ENCODE measurements at places on chromosomes 12 and 14. TPM values are rescaled to one million over a fixed set of nuclear protein-coding genes. Genes with fewer than 3 reads are reported as not detected.

PALS1 gene
- total RNA-seq, result 41.3 TPM

DPF3 gene
- total RNA-seq, result 1.3 TPM

DNA sequence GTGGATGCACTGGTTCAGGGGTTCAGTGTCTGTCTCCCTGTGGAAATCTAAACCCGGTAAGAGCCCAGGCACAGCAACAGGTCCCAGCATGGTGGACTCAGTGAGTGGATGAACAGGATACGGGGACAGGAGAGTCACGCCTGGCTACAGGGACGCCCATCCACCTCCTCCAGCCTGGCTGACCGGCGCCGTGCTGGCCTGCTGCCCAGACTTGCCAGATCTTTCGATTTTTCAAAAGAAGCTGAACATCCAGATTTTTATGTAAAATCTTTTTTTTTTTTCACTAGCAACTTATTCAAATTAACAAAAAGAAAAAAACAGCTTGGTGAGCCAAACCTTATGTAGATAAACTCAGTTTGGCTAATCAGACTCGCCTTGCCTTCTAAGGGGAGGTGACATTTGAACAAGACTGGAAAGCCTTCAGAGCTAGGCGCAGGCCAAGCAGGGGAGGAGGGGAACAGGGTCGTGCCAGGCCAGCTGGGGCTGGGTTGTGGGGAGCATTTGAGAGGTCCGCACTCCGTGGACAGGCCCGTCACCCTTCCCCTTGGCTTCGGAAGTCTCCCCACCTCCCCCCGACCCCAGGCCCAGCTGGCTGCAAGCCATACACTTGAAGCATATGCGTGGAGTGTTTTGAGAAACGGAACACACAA lies 87.8 kb upstream of the NCOR2 start:
- DNase-seq, result peak; percentile 70

DNA sequence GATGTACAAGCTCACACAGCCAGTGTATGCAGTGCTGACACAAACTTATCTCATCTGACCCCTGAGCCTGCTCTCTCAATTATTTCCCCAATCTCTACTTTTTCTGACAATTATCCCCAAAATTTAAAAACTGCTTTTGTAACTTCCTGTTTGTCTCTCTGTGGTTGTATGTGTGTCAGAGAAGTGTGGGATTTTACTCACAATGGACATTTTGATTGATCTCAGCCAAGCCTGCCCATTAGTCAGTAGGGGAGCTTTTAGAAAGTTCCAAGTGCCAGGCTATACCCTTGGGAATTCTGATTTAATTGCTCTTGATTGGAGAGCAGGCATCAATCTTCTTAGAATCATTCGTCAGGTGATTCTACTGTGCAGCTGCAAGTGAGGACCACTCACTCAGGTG lies 64.9 kb upstream of the LMNTD1 start:
- no peak for DNase-seq

DNA sequence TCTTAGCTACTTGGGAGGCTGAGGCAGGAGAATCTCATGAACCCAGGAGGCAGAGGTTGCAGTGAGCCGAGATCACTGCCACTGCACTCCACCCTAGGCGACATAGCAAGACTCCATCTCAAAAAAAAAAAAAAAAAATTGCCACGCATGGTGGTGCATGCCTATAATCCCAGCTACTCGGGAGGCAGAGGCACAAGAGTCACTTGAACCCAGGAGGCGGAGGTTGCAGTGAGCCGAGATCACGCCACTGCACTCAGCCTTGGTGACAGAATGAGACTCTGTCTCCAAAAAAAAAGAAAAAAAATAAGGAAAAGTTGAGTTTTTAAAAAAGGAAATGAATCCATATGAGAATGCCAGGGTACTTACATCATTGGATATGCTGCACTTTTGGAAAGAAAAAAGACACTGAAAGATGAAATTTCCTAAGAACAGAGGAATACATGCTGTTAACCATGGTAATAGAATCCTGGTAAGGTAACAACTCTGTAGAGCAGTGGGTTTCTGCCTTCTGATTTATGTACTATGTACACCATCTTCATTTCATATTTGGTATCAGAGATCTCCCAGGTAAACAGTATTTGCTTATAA lies 222.7 kb downstream of the ERC1 start:
- no peak for DNase-seq

DNA sequence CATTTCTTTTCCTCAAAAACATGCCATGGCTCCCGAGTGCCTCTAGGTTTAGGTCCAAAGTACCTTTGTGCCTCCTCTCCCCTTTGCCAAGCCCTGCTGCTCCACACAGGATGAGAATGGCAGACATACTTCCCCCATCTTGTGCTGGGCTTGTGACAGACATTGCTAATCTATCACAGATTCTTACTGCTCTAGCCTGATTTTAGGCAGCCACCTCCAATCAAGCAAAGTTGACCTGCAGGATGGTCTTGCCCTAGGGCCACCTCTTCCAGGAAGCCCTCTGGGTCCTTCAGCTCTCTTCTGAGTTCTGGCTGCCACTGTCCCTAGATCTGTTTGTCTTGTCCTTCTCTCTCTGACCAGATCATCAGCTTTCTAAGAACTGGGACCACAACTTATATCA lies 20.5 kb downstream of the FOXN4 start:
- no peak for DNase-seq

- no peak for DNase-seq
These were observed 360.3 kb downstream of the GLT1D1 start for GRCh38 chr12:129213551-129213950.

GRCh38 chr12:3303410-3304136 lies 187.4 kb upstream of the PRMT8 start:
- no peak for DNase-seq

- no peak for DNase-seq
These were observed 130.7 kb downstream of the TMTC2 start for GRCh38 chr12:82817368-82817767.

DNA sequence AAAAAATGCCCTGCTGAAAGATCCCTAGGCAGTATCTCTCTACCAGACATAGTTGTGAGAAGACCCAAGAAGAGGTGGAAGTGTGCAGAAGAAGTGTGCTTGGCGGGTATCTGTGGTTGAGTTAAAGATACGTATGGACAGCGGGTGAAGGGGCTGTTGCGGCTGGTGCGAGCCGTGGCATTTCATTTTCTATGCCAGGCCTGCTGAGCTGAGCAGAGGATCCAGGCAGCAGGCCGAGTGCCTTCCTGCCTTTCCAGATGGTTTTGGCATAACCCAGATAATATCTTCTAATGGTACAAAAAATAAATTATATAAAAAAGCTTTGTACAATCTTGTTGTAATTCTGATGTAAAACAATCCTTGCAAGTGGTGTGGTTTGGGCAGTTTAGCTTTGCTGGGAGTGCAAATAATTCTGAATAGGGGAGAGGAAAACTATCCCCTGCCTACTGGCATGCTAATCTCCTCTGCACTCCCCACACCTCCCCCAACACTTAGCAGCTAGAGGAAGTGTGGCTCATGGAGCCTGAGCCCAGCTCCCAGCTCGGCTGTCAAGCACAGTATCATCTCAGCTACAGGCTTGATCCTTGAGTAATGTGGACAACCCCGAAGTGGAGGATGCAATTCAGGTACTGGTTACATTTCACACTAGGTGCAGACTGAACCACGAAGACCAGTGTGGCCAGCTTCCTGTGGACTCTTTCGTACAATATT lies 168.9 kb downstream of the VRK1 start:
- DNase-seq, result no peak

GRCh38 chr14:90396341-90397339 lies at the start of gene CALM1:
TSS of gene CALM1 (plus strand) at chr14:90397029. CDS start at chr14:90397231, 202 bp downstream.
- peak; percentile 95 for DNase-seq

GRCh38 chr12:65741656-65742017 lies 82.6 kb upstream of the HMGA2 start:
- DNase-seq, result no peak

DNA sequence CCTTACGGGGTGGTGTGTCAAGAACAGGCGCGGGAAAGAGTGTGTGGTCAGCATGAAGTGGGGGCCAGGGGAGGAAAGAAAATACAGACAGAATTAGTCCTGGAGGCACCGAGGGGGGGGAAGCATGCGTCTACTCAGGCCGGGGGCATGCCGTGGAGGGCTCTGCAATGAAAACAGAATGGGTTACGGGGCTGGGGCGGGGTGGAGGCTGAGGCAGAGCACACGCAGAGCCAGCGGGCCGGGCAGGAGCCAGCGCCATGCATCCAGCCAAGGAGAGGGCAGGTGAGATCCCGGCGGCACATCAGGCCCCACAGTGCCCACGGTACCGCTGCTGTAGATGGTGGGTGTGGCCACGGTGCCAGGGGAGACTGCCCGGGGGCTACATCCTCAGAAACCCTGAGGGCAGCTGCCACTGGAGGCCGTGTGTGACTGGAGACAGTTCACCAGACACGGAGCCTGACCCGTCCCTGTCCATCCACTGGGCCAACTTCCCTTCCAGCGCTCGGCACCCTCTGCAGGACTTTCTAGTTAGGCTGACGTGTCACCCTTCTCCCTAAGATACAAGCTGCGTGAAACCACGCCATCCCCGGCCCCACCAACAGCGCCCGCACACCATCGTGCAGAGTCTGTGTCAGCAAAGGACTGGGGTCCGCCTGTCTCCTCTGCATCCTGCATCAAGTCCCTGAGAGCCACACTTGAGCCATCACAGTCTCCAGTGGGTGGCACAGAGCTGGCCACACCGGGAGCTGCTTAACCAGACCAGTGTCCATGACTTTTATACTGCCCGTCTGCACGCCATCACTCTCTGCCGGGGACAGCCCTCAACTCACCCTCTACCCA lies 87.4 kb downstream of the PIWIL1 start:
- DNase-seq, result no peak

DNA sequence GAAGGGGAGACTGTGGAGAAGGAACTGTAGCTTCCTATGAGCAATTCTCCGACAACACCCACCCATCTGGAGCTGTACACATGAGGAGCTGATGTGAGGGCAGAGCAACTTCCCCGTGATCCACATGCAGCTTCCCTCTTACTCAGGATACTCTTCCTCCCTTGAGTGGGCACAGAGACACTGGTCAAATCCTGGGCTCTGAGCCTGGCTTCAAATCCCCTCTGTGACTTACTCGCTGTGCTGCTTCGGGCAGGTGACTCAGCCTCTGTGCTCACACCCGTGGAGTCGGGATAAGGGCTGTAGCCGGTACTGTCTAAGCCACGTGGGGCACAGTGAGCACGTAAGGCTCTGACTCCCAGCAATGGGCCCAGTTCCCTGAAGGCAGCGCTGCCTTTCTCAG lies 31.1 kb downstream of the ZFYVE21 start:
- no peak for DNase-seq

Measured in breast epithelium (tissue), 4 donors.